ENCODE measurements at places on chromosomes 16 and 17.

GRCh38 chr16:88705076-88705684 is 1.0 kb downstream of the RNF166 start:
- no peak for DNase-seq

DNA sequence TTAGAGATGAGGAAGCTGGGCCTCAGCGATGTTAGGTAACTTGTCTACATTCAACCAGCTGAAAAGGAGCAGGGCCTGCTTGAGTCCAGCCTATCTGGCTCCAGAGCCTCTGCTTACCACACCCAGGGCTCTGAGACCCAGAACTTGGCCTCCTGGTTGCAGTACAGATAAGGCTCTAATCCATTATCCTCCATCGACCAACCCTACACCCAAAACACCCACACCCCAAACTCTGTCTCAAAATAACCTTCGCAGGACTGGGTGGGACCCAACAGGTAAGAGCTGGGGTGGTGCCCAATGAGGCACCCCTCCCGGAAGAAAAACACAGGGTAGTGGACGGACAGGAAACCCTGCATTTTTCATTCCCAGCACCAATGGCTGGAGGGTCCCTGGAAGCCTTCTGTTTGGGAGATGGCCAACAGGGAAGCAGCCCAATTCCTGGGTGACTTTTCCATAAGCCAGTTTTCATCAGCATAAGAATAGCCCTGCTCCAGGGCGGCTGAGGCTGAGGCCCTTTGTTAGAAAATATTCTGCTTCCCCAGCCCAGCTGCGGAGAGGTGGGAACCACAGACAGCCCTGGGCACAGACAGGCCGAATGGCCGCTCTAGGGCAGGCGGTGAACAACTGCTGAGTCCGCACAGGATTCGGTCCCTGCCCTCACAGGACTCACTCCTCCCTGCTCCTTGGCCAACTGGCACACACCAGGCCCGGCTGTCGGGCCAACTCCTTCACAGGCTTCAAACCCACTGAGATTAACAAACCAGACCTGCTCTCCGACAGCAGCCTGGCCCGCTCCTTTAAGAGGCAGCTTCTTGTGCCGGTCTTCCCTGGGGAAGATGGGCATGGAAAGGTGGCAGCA is 9.8 kb downstream of the SMIM5 start:
- no peak for DNase-seq

DNA sequence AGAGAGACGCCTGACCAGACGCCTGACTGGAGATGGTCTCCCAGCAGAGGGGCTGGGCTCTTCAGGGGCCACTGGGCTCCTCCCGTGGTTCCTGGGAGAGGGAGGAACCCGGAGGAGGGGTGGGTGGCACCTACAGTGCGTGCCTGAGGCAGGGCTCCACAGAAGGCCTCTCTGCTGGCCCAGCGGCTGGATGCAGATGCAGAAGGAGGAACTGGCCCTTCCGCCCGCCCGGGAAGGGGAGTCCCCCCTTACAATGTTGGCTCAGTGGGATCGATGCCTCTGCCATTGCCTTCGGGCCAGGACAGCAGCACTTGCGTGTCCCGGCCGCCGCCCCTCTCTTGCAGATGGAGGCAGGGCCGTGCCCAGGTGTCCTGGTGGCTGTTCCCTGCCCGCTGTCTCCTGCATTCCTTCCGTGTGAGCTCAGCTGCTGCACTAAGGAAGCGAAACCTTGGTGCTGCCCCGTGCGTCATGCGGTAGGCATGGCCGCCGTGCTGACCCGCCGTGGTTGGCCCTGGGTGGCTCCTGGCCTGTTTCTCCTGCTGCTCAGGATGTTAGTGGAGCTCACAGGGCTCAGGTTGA is 15.1 kb downstream of the BAIAP2 start:
- no peak for DNase-seq

DNA sequence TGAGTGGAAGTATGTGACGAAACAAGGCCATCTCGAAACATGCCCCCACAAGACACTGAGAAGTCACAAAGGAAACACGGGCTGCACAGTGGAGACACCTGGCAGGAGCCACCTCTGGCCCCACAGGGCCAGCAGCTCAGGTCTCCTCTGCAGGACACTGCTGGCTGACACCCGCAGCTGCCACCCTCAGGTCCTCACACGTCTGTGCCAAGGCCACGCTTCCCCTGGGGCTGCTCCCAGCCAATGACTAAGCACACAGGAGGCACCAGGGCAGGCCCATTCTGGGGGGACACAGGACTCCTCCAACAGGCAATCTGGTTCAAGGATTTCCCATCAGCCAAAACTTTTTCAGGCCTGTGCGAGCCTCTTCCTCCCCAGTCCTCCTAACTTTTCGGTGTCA is 36.4 kb downstream of the MBTPS1 start:
- no peak for DNase-seq

DNA sequence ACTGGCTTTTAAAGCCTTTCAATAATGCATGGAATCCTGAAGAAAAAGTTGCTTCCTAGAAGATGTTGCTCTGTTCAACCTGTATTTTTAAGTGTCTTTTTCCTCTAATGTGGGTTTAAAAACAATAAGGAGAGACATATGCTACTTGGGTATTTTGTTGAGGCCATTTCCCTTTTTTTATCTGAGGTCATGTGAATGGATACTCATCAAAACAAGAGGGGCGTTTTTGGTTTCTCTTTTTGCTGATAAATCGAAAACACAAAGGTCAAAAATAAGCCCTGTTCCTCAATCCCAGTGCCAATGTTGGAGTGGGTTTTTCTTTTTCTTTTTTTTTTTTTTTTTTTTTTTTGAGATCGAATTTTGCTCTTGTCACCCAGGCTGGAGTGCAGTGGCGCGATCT is 468.0 kb upstream of the RBFOX1 start:
- DNase-seq = no peak

Measured in activated CD8-positive, alpha-beta memory T cell treated with anti-CD3 and anti-CD28 coated beads for 1 hour (primary cell).